ENCODE measurements at places on chromosomes 6 and 20. TPM values are rescaled to one million over a fixed set of nuclear protein-coding genes. Genes with fewer than 3 reads are reported as not detected.

Gene WASF1
- total RNA-seq, result 2.0 TPM

Gene HLA-G
- total RNA-seq, result 1.0 TPM

Gene EBF4
- 13.2 TPM for total RNA-seq

Gene CLPSL1
- not detected for total RNA-seq

Gene PRND
- not detected for total RNA-seq

Gene GHRH
- total RNA-seq, result not detected

Gene TCF21
- total RNA-seq, result 13.8 TPM

Gene ENPP4
- 20.2 TPM for total RNA-seq

Gene MUCL3
- total RNA-seq, result 38.8 TPM

Gene OR12D3
- not detected for total RNA-seq

Gene EYS
- total RNA-seq, result not detected

DNA sequence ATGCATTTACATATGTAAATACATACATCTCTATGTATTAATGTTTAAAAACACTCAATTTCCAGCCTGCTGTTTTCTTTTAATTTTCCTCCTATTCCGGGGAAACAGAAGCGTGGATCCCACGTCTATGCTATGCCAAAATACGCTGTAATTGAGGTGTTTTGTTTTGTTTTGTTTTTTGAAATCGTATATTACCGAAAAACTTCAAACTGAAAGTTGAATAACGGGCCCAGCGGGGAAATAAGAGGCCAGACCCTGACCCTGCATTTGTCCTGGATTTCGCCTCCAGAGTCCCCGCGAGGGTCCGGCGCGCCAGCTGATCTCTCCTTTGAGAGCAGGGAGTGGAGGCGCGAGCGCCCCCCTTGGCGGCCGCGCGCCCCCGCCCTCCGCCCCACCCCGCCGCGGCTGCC, 355 bp upstream of the BMP2 start:
- DNase-seq, result no peak

- DNase-seq, result no peak
These were observed 442.3 kb downstream of the CDC5L start for GRCh38 chr6:44829836-44830235.

DNA sequence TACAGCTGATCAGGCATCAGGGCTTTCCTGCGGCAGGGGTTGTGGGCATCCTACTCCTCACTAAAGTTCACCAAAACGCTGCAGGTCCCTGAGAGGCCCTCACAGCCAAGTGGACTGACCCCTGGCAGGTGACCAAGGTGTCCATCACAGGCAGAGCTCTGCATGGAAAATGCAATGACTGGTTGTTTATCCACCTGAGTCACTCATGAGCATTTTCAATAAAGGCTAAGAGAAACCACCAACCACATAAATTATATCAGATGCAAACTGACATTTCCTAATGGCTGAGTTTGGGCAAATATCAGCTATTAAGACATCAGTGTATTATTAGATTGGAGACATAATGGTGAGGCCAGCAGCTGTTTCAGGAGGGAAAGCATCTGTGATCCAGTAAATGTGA, 152.7 kb upstream of the SYNDIG1 start:
- no peak for DNase-seq

DNA sequence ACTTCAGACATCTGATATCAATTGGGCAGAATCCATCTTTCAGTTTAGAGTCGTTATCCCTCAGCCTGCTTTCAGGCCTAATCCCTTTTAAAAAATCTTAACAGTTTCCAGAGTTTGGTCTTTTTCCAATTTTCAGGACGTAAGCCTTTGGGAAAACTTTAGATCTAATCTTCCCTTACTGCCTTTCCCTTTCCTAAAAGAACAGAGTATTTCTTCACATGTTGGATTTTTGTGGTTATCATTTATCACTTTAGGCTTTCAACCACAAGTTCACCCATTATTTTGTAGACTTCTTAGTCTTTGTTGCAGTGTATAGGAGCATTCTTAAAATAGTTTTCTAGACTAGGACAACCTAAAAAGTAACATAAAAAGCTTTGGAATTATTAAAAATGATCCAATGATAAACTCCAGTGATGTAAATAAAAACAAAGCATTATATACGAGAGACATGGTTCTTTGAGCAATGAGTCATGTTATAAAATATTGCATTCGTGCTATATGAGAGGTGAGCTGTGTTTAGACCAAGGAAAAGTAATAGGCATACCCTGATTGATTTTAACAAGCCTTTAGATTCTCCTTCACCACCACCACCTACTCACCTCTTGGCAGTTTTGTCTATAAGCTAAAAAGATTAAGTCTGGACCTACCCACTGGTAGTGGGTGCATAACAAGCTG, 90.4 kb upstream of the MCHR2 start:
- no peak for DNase-seq

DNA sequence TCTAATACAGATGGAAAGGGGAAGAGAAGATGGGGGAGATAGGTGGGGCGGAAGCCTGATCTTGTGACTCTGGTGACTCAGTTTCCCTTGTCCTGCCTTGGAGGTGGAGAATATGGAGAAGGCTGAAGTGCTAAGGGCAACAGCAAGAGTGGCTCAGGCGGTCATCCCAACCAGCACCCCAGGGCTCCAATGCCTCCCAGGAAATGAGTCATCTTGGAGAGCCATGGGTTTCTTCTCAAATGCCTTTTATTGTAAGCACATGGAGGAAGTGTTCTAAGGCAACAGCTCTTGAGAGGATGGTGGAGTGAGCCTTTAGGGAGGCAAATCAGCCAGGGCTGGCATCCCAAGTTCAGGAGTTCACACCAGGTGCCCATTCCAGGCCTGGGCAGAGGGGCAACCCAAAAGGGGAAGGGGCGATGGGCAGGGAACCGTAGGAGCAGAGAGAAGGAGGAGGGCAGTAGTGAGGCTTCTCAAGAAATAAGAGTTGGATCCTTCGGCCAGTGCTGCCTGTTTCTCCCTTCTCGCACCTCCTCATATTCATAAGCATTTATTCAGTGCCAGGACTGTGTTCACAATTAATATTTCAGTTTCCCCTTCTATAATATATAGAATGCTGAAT, 13.2 kb upstream of the AHCY start:
- DNase-seq, result no peak

DNA sequence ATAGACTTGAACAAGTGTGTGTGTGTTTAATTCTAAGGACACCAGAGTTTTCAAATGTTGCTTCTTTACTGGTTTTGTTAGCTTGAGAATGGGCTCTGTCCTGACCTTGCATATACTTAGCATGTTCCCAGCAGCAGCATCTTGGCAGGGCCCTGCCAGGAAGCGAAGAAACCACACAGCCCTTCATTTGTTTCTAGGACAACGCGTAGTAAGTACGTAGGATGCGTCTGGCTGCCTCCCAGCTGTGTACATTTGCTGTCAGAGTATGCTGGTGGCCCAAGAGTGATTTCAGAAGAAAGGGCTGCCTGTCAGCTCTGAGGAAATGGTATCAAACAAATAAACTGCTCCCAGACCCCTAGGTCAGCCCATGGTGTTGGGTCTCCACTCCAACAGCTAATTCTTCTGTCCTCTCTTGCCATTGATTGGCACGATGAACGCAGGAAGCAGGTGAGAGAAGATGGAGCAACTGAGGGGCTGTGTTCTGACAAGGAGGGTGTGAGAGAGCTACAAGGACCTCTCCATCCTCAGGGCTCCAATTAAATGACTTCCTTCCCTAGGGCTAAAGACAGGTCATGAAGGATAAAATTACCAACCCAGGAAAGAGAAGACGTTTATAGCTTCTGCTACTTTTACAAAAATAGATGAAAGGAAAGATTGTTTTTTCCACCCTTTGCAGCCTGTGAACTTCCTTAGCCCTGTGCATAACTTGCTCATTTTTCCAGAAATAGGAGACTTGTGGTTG, 55.9 kb upstream of the HDDC2 start:
- no peak for DNase-seq

DNA sequence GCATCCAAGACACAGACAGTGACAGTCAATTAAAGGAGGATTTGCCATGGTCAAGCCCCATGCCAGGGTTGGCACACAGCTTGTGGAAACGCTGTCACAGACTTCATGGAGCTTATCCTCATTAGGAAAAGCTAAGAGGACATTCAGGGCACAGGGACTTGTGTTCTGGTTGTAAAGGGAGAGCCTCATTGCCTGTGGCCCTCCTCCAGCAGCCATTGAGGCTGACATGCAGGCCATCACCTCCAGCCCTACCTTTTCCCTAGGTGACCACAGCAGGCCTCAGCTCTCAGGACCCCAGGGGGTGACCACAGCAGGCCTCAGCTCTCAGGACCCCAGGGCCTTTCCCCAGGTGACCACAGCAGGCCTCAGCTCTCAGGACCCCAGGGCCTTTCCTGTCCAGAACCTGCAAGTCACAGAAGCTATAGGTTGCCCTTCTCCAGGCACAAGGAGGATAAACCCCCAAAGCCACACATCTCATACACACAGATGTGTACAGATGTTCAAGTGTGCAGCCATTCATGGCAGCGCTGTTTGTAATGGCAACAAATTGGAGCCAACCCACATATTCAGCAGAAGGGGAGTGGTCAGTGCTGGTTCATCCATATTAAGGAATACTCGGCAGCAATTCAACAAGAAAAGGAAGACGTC, 26.1 kb downstream of the DUSP22 start:
- peak; percentile 18 for DNase-seq

GRCh38 chr6:91018586-91018985, 431.7 kb upstream of the MAP3K7 start:
- no peak for DNase-seq

DNA sequence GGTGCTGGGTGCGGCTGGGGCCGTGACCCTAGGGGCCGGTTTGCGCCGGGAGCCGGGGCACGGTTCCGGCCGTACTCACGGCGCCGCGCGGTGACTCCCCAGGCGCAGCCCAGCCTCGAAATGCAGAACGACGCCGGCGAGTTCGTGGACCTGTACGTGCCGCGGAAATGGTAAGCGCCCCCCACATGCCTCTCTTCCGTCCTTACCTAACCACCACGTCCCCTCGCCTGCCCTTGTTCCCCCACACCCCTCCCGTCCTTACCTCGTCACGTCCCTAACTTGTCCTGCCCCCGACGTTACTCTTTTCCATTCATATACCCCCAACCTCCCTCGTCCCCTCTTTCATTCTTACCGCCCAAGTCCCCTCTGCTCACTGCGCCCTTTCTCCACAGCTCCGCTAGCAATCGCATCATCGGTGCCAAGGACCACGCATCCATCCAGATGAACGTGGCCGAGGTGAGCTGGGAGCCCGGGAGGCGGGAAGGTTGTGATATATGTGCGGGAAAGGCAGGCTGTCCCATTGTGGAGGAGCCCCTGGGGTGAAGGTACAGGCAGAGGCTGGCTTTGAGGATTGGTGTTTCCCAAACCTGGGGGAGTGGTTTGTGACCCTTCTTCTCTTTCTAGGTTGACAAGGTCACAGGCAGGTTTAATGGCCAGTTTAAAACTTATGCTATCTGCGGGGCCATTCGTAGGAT, 463 bp downstream of the RPS21 start:
- DNase-seq, result no peak

DNA sequence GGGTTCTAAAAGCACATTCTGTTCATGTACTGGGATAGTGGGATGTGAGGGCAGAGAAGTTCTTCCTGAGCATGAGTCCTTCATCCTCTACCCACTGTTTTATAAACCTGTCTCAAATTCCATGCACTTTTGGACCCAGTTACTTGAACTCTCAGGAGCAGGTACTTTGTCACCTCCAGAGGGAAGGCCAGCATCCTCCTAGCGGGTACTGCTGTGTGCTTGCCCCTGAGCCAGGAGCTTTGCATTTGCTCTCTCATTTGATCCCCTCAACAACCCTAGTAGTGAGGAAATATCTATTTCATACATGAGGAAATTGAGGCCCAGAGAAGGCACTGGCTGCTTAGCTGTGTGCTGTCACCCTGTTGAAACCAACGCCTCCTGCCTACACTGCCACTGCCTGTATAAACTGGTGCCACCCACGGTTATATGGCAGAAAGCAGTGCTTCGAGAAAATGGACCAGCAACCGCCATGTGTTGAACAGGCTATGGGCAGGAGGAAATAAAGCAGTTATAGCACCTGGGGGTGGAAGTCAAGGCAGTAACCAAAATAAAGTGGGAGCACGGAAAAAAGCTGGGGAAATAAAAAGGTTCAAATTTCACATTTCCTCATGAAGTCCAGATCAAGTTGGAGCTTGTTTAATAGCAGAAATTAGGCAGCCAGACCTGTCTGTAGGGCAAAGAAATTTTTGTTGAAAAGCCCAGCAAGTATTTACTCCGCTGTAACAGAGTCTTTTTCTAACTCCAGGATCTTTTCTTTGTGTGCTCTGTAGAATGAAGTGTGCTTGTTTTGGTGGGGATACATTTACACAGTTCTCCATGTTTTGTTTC, 38.0 kb downstream of the KLHL31 start:
- DNase-seq, result no peak

DNA sequence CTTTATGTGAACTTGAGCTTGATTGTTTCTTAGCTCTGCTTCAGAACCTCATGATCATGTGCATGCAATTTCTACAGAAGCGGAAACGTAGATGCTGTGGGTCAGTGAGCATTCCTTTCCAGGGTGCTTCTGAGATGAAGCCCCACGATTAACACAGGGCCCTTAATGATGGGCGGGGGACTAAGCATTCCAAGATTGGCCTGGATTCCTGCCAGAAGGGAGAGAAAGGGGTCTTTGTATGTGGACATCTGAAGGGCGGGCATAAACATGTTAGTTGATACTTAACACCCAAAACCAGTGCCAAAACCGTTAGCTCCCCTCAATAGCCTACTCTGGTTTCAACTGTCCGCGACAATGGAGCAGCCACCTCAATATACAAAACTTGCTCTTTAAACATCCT, 46.9 kb upstream of the POU3F2 start:
- no peak for DNase-seq

- no peak for DNase-seq
These were observed 29.1 kb upstream of the TULP1 start for GRCh38 chr6:35541836-35542235.

- DNase-seq, result no peak
These were observed 6.9 kb downstream of the SIGLEC1 start for GRCh38 chr20:3705491-3705969.
